Smooth muscle cell of bladder (primary cell): ENCODE measurements at places on chromosomes 12 and 14. TPM values are rescaled to one million over a fixed set of nuclear protein-coding genes. Genes with fewer than 3 reads are reported as not detected.

Gene SOX5
- total RNA-seq, result 6.1 and 8.0 TPM in 2 replicates

Gene NPFF
- total RNA-seq, result not detected in 2 replicates

Gene POTEG
- not detected in 2 replicates for total RNA-seq

Gene ASB2
- 0.28 and 0.55 TPM in 2 replicates for total RNA-seq

Gene GLIPR1L2
- 0.55 and 0.71 TPM in 2 replicates for total RNA-seq

Gene IAPP
- total RNA-seq, result not detected in 2 replicates

Gene TBX3
- total RNA-seq, result 14.5 and 22.0 TPM in 2 replicates

Gene APEX1
- 58.3 and 88.6 TPM in 2 replicates for total RNA-seq

Gene EMC9
- total RNA-seq, result 17.4 and 17.8 TPM in 2 replicates

Gene IFNG
- not detected in 2 replicates for total RNA-seq
